ENCODE measurements at places on chromosomes 4 and X. TPM values are rescaled to one million over a fixed set of nuclear protein-coding genes. Genes with fewer than 3 reads are reported as not detected.

SPIN2A gene
- total RNA-seq, result 2.2 TPM

PPP4R3C gene
- total RNA-seq, result not detected

TMEM144 gene
- 15.4 TPM for total RNA-seq

IL2RG gene
- total RNA-seq, result 0.41 TPM

SSX4 gene
- not detected for total RNA-seq

RNF212 gene
- total RNA-seq, result 11.2 TPM

DNAAF6 gene
- not detected for total RNA-seq

CT45A2 gene
- not detected for total RNA-seq

DNA sequence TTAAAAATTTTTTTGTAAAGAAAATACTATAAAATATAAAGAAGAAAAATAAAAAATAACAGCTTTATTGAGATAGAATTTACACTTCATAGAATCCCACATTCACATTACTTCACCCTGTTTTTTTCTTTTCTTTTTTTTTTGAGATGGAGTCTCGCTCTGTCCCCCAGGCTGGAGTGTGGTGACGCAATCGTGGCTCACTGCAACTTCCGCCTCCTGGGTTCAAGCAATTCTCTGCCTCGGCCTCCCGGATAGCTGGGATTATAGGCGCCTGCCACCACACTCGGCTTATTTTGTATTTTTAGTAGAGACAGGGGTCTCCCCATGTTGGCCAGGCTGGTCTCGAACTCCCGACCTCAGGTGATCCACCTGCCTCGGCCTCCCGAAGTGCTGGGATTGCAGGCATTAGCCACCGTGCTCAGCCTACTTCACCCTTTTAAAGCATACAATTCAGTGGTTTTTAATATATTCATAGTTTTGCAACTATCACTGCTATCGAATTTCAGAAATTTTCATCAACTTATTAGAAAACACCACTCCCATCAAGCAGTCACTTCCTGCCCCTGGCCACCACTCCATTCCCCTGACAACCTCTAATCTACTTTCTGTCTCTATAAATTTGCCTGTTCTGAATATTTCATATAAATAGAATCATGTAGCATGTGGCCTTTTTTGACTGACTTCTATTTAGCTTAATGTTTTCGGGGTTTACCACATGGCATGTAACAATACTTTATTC lies 48.7 kb downstream of the TMEM131L start:
- H3K27ac ChIP-seq, result no peak overlapping the region
- H3K4me1 ChIP-seq, result peaks cover 43% of the 10 kb centered on the region
- H3K27me3 ChIP-seq, result no peaks in the 10 kb centered on the region
- H3K4me3 ChIP-seq, result no peak overlapping the region
- no peak for DNase-seq
- H3K36me3 ChIP-seq, result peaks cover 3% of the 10 kb centered on the region

GRCh38 chr4:145890689-145891088 lies 47.9 kb downstream of the ZNF827 start:
- peaks cover 15% of the 10 kb centered on the region for H3K36me3 ChIP-seq
- no peak for DNase-seq
- no peak overlapping the region for H3K4me3 ChIP-seq
- no peaks in the 10 kb centered on the region for H3K27me3 ChIP-seq
- H3K27ac ChIP-seq, result no peak overlapping the region

DNA sequence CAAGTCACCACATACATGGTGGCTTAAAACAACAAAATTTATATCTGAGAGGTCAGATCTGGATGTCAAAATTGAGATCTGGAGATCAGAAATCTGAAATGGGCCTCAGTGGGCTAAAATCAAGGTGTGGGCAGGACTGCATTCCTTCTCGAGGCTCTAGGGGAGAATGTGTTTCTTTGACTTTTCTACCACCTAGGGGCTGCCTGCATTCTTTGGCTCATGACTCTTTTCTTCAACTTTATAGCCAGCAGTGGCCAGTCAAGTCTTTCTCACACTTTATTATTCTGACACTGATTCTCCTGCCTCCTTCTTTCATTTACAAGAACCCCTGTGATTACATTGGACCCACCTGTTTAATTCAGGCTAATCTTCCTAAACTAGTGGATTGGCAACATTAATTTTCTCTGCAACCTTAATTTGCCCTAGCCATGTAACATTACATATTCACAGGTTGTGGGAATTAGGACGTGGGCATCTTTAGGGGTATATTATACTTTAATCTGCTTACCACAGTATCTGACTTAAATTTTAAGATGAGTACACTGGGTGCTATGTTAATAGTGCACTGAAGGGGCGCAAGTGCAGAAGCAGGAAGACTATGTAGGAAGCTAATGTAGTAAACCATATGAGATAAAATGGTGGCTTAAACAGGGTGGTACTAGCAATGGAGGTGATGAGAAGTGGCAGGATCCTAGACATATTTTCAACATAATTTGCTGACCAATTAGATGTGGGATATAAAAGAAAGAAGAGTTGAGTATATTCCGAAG lies 188.0 kb downstream of the SLC4A4 start:
- peak overlapping the region; percentile 79 for H3K27ac ChIP-seq
- DNase-seq, result no peak
- peaks cover 35% of the 10 kb centered on the region for H3K4me1 ChIP-seq
- no peaks in the 10 kb centered on the region for H3K27me3 ChIP-seq

- peaks cover 17% of the 10 kb centered on the region for H3K36me3 ChIP-seq
- H3K27me3 ChIP-seq, result no peaks in the 10 kb centered on the region
- H3K4me1 ChIP-seq, result no peaks in the 10 kb centered on the region
- H3K27ac ChIP-seq, result no peak overlapping the region
- no peak overlapping the region for H3K4me3 ChIP-seq
- no peak for DNase-seq
These were observed 15.2 kb upstream of the UVSSA start for GRCh38 chr4:1331591-1332353.

- H3K4me1 ChIP-seq, result peaks cover 23% of the 10 kb centered on the region
- no peak overlapping the region for H3K27ac ChIP-seq
- no peak for DNase-seq
- no peak overlapping the region for H3K4me3 ChIP-seq
These were observed 23.3 kb downstream of the TBC1D14 start for GRCh38 chr4:6932918-6933317.

DNA sequence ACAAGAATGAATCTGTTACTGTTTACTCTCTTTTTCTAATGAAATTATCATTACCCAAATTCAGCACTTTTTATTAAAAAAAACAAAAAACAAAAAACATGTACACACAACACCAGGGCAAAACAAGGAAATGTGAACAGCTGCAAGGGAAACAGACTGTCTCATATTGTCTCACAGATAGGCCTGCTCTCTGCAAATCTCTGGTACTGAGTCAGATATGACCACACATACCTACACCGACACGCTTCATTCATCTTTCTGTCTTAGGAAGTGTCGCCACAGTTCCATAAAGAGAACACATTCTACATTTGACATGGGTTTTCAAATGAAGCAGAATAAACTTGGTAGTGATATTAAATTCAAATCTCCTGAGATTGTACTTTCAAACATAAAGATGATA lies 92.2 kb upstream of the GPR34 start:
- H3K27ac ChIP-seq, result no peak overlapping the region
- no peak for DNase-seq
- peaks cover 2% of the 10 kb centered on the region for H3K36me3 ChIP-seq
- no peaks in the 10 kb centered on the region for H3K27me3 ChIP-seq
- H3K4me3 ChIP-seq, result no peak overlapping the region

DNA sequence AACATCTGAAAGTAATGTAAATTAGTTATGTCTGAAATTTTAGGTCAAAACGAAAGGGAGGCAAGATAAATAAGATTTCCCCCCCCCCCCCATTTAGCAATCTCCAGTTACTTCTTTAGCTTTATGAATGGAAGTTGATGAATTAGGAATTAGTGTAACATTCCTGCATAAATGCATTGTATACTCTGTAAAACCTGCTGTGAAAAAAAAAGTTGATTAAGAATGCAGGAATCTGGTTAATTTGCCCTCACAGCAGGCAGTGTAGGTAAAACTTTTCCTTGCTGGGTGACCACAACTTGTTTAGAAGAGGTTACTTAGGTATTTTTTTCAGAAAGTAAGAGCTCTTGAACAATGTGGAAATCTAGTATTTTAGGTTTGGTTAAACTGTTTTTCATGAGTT lies 15.3 kb downstream of the LARP7 start:
- DNase-seq, result no peak
- no peaks in the 10 kb centered on the region for H3K27me3 ChIP-seq
- H3K4me3 ChIP-seq, result no peak overlapping the region
- no peak overlapping the region for H3K27ac ChIP-seq

DNA sequence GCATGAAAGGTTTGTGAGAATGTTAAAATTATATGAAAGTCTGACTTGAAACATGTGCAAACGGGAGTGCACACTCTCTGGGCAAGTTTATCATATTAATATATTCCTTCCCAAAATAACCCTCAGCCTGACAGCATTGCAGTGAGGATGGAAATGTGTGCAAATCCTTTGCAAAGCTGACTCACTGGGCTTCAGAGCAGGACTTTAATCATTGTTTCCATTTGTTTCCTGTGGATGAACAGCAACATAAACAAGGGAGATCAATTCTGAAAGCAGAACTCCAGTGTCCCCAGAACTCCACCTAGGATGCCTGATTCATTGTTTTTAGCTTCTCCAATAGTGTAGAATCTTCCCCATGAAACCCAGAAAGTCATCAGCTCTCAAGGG lies 32.9 kb downstream of the SLC2A9 start:
- H3K4me3 ChIP-seq, result no peak overlapping the region
- H3K27me3 ChIP-seq, result no peaks in the 10 kb centered on the region
- H3K27ac ChIP-seq, result no peak overlapping the region
- no peaks in the 10 kb centered on the region for H3K4me1 ChIP-seq
- no peaks in the 10 kb centered on the region for H3K36me3 ChIP-seq
- DNase-seq, result no peak

GRCh38 chrX:70552130-70552704 lies 107.6 kb downstream of the DLG3 start:
- peaks cover 19% of the 10 kb centered on the region for H3K4me1 ChIP-seq
- H3K27me3 ChIP-seq, result no peaks in the 10 kb centered on the region
- no peak for DNase-seq
- H3K36me3 ChIP-seq, result peaks cover 3% of the 10 kb centered on the region
- H3K4me3 ChIP-seq, result no peak overlapping the region
- H3K27ac ChIP-seq, result no peak overlapping the region

DNA sequence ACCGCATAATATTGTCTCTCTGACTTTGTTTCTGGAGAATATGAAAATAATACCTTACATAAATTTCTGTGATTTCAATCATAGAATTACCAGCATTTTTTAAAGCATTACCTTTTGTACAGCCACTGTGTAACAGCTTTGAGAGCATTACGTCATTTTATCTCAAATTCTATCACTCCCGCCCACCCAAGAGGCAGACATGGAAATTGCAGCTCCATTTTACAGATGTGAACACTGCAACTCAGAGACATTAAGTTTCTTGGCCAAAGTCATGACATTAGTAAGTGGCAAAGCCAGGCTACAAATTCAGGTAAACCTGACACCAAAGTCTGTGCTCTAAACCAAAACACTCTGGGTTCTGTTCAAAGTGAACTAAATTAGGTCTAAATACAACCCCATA lies 33.6 kb upstream of the KDR start:
- no peaks in the 10 kb centered on the region for H3K36me3 ChIP-seq
- peaks cover 22% of the 10 kb centered on the region for H3K27me3 ChIP-seq
- no peaks in the 10 kb centered on the region for H3K4me1 ChIP-seq
- no peak for DNase-seq
- H3K4me3 ChIP-seq, result no peak overlapping the region
- no peak overlapping the region for H3K27ac ChIP-seq

DNA sequence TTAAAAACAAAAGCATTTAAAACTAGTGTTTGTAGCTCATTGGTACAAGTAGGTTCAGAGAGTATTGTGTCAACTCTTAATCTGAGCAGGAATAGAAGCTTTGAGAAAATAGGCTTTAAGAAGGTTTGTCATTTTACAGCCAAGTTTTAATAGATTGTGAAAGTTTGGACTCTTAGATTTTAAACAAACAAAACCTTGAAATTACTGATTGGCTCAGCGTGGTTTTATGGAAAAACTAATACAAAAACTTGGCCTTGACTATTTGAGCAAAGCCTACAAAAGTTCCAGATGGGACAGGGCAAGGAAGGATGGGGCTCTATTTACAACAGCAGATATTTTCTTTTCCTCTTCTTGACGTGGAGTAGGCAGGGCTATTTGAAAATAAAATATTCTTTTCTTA lies 16.5 kb downstream of the ZFX start:
- H3K4me1 ChIP-seq, result peaks cover 46% of the 10 kb centered on the region
- no peaks in the 10 kb centered on the region for H3K27me3 ChIP-seq
- H3K27ac ChIP-seq, result no peak overlapping the region
- no peak overlapping the region for H3K4me3 ChIP-seq

DNA sequence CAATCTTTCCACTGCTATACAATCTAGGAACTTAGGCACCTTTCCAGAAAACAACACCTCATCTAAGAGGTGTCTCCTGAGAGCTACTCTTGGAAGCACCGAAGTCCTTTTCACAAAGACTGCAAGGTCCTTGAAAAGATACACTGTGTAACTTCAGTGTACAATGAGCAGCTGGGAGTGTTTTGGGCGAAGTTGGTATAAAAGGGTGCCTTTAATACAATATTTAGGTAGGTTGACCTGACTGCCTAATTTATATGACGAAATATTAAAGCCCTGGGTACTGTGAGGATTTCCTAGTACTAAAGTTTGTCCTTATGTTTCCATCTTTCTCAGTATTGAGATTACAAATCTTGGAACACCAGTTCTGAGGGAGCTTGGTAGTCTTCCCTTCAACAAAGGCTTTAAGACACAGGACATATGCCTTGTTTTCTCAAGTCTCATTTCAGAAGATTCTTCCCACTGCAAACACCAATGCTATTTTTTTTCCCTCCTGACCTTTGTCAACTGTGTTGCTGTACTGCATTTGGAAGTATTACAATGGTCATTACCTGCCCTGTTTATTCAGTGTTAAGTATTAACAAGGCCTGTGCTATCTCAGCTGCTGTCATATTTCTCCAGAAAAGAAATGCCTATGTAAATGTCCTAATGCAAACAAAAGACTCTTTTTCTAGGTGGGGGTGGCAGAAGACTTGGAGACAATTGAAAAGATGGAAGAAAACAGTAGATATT lies 134.2 kb downstream of the MAML3 start:
- peaks cover 51% of the 10 kb centered on the region for H3K4me1 ChIP-seq
- peak overlapping the region; percentile 41 for H3K4me3 ChIP-seq
- H3K27me3 ChIP-seq, result no peaks in the 10 kb centered on the region
- peaks cover 10% of the 10 kb centered on the region for H3K36me3 ChIP-seq

GRCh38 chr4:1978741-1979476 lies 29.9 kb downstream of the NELFA start:
- no peaks in the 10 kb centered on the region for H3K4me1 ChIP-seq
- peak overlapping the region; percentile 79 for H3K27ac ChIP-seq
- DNase-seq, result no peak
- H3K4me3 ChIP-seq, result no peak overlapping the region
- peaks cover 38% of the 10 kb centered on the region for H3K36me3 ChIP-seq

DNA sequence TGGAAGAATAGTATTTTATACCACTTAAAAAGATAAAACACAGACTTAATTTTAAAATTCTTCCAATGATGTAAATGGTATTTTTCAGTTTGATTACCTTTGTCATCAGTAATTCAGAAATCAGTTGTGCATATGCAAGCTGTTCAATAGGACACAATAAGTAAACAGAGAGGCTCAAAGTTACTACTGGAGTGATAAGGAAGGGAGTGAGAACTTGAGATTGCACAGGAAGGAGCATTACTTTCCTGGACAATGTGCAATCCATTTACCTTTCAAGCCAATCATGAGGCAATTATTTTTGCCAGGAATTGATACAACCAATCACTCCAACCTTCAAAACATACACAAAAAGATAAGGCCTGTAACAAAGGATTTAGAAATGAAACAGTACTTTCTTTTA lies 1024.3 kb downstream of the RAPGEF2 start:
- DNase-seq, result no peak
- H3K27me3 ChIP-seq, result no peaks in the 10 kb centered on the region
- H3K36me3 ChIP-seq, result peaks cover 2% of the 10 kb centered on the region

- no peak overlapping the region for H3K27ac ChIP-seq
These were observed 15.1 kb upstream of the CLDN24 start for GRCh38 chr4:183337349-183337748.

- no peak overlapping the region for H3K27ac ChIP-seq
- no peaks in the 10 kb centered on the region for H3K4me1 ChIP-seq
- H3K27me3 ChIP-seq, result no peaks in the 10 kb centered on the region
These were observed 125.9 kb downstream of the FRYL start for GRCh38 chr4:48654015-48654664.

Data from progenitor cell of endocrine pancreas (in vitro differentiated cells).